Cardiac septum (tissue), 1 donor: ENCODE measurements at places on chromosomes 7 and 10. TPM values are rescaled to one million over a fixed set of nuclear protein-coding genes. Genes with fewer than 3 reads are reported as not detected.

The VAX1 gene
- not detected for total RNA-seq

The METTL2B gene
- total RNA-seq, result 22.8 TPM

The ANKRD7 gene
- 0.62 TPM for total RNA-seq

The FBXL15 gene
- 12.1 TPM for total RNA-seq

The COL28A1 gene
- total RNA-seq, result 0.51 TPM

DNA sequence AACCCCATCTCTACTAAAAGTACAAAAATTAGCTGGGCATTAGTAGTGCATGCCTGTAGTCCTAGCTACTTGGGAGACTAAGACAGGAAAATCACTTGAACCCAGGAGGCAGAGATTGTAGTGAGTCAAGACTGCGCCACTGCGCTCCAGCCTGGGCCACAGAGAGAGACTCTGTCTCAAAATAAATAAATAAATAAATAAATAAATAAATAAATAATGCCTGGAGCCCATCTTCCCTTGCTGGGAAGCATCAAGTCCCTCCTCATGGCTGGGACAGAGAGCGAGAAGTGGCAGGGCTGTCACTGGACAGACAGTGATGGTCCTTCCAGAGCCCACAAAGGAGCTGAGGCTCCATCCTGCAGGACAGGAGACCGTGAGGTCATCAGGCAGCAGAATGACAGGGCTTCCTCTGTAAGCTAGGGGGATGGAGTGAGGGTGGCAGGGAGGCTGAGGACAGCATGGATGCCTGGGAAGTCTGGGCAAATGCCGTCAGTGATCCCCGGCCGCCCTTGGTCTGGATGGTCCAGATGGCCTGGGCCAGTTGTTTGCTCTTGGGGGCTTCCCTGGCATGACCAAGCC is 36.4 kb upstream of the ELN start:
- no peak for DNase-seq

GRCh38 chr10:105252911-105253310 is 611.8 kb downstream of the SORCS3 start:
- DNase-seq, result no peak

DNA sequence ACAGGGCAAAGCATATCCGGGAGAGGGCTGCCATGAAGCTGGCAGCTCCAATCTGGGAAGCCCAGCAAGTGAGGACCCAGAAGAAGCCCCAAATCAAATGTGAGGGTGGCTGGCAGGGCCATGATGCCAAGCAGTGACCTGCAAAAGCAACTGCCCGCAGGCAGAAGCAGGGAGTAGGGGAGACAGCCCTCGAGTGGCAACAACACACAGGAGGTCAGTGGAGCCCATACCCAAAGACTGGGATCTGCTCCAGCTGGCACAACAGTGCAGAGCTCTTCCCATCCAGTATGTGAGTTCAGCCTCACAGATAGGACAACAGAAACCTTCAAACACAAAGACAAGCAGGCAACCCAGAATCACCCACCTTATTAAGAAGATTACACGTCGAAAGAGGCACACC is 45.0 kb downstream of the GRID1 start:
- peak; percentile 72 for DNase-seq

DNA sequence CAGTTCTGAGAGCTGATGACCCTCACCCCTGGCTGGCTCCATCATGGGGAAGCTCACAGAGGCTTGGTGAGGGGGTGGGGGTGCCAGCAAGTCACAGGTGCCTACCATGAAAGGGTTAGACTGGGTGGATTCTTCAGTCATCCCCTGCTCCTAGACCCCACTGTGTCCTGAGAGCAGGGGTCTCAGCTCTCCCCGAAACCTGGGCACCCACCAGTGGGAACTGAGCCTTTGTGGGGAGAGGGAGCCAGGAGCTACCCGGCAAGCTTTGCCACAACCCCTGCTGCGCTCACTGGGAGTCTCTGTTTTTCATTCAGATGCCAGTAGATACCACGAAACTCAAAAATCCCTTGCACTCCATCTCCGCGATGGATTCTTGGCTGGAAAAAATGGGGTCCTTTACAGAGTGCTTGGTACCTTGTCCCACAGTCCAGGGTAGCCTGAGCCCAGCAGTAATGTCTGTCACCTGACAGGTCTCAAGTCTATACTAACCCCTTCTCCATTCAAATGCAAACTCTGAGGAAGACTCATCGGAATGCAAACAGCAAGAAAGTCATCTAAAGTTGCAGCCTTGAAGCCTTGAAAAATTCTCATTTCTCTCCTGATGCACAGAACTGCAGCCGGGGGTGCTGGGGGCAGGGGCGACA is 48.9 kb upstream of the ENO4 start:
- DNase-seq, result peak; percentile 63

DNA sequence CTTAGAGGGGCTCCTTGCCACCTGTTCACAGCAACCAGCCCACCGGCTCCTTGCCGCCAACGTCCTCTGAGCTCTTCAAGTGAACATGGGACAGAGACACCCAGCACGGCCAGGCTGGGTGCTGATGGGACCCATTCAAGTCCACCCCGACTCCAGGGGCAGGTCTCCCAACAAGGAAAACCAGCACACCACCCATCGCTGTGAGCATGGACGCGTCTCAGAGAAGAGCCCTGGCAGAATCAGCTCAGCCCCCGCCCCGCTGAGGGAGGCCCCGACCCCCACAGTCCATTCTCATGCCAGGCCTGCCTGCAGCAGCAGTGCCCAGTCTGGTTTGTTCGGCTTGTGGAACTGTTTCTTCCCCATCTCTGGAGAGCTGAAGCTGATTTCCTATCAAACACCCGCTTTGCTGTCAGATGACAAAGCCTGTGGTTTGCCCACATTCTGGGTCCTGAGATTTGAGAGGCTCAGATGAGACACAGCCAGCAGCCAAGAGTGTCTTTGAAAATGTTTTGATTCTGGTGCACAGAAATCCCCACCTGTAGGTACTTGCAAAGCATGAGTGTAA is 216.6 kb downstream of the ZMYND11 start:
- DNase-seq, result peak; percentile 60

GRCh38 chr7:152436111-152436930 is 518 bp upstream of the KMT2C start:
- DNase-seq, result peak; percentile 96

DNA sequence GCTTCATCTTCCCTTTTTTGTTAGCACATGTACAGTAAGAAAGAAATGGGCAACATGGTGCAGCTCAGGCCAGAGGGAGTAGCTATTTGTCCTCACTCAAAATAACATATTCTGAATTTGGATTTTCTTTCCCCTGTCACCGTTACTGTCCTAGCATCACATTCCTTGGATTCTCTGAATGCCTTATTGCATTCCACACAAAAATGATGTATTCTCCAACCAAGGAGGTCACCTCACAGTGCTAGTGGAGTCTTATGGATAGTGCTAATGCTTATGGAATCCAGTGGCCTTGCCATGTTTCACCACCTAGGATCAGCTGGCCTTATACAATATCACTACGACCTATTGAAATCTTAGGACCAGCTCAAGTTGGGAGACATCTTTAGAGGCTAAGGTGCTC is 7.2 kb downstream of the PRSS58 start:
- no peak for DNase-seq

DNA sequence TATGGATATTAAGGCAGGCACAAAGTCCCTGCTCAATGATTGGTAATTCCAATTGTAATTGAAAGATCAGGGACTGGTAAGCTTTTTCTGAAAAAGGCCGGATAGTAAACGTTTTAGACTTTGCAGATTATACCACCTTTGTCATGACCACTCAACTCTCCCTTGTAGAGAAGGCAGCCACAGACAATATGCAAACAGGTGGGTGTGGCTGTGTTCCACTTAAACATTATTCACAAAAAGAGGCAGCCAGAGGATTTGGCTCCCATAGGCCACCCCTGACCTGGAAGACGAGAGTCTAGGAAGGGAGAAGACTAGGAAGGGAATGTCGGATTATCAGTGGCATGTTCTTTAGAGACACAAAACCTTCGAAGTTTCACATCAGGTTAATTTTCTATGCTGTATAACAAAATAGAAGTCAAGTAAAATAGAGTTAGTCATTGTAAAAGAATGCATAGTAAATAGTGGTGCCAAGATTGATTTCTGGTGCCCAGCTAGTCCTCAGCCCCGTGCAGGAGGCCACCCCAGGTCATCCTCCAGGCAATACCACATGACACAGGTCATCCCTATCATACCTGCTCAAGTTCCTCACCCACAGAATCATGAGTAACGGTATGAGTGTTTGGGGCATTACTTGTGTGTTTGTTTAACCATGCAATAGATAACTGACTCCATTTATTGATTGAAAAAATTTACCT is 193.8 kb downstream of the PLPP4 start:
- DNase-seq, result no peak

GRCh38 chr10:44478040-44478439 is 93.1 kb upstream of the CXCL12 start:
- DNase-seq, result no peak

GRCh38 chr10:96153070-96153469 is 23.0 kb downstream of the ZNF518A start:
- DNase-seq, result no peak

DNA sequence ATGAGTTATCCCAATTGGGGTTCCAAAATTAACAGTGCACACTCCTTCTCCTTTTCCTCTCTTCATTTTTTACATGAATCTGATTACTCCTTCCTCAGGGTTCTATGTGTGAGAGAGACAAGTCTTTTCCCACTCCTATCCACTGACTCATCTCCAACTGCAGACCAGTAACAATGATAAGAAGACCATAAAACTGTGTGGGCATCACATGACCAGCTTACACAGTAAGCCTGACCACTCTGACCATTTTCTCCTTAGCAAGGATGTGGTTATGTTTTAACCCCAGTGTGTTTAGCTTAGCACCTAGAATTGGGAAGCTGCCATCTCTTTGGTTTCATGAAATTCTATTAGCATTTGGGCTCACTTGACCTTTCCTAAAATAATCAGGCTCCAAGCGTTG is 145.0 kb upstream of the CALCR start:
- no peak for DNase-seq

DNA sequence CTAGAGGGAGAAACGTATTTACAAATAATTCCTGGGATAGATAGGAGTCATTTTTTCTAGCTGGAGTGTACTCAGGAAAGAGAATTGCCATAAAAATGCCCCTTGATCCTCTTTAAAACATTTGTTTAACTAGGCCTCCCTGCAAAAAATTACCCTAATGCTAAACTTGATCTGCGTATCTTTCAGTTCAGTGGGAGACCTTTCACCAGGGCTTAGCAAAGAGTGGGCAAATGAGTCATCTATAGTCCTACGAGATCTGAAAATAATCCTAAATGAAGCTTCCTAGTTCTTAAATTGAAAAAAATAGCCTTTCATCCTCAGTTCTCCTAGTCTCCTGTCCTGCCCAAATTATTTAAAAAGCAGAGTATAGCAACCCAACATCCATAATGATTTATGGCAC is 198.6 kb upstream of the FRMD4A start:
- DNase-seq, result no peak
